SK-N-SH treated with all-trans-retinoic acid at 6 μM for 48 hours (cell line): ENCODE measurements at places on chromosomes 1 and 21.

DNA sequence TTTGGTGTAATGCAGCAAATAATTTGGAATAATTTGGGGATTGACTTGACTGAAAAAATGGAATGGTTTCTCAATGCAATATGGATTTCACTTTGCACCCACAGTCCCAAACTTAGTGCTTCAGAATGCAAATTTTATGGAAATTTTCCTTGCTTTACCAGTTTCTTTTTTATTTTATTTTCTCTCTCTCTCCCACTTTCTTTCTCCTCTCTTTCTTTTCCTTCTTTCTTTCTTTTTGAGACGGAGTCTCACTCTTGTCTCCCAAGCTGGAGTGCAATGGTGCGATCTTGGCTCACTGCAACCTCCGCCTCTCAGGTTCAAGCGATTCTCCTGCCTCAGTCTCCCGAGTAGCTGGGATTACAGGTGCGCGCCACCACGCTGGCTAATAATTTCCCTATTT lies 110.3 kb downstream of the KCNN3 start:
- no peak for ATAC-seq

DNA sequence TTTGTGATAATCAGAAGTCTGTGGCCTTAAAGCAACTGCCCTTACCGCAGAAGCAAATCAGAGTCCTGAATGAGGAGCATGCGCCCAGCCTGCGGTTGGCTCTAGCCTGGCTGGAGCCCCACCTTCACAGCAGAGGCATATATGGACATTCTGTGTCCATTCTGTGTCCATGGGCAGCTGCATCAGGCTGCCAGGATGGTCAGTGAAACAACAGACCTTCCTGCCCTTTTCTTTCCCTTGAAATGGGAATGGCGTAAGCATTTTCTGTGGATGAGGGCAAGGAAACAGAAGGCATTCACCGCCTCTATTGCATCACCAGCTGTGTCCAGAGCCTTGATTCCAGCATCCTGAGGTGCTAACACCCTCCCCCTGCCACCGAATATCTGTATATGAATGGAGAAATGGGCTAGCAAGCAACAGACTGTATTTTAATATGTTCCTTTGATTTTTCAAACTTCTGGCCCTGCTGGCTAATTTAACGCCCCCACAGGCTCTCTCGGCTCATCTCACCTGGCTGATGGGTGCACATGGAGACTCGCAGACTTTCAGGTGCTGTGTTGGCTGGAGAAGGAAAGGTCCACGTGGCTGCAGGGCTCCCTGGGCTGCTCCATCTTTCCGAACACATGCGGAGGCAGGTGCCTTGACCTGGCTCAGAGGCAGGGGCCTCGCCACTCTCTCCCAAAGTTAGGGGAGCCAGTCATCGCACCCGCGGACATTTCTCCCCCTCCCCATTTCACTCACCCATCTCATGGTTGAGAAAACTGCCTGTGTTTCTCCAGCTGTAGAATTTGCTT lies 159.2 kb downstream of the GALNT2 start:
- ATAC-seq: no peak

DNA sequence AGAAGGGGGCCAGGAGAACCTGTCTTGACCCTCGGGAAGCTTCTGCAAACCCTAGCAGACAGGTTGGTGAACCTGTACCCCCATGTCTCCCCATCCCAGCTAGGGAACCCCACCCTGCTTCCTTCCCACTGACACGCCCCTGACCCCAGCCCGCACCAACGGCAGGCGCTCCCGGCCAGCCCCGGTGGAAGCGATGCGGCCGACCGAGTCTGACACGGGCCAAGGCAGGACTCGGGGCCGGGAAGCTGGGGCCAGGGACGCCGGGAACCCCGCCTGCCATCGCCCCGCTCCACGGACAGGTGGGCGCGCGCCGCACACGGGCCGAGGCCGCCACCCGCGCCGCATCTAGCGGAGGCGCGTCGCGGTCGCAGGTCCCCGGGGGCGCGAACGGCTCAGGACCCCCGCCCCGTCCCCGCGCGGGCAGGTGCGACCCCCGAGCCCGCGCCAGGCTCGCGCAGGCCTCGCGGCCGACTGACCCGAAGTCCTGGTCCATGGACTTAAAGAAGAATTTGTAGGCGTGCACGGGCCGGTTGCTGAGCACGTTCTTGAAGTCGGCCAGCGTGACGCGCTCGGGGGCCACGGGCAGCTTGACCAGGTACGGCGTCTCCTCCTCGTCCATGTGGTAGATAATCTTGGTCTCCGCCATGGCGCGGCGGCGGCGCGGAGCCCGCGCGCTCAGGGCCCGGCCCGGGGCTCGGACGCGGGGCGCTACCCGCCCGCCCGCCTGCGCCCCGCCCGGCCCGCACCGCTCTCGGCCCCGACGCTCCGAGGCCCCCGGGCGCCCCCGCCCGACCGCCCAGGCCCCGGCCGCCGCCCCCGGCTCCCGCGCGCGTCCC lies 580 bp downstream of the DVL1 start:
- ATAC-seq: 0 out of 3 replicates have a peak, but pooled peaks have one; percentile 2

DNA sequence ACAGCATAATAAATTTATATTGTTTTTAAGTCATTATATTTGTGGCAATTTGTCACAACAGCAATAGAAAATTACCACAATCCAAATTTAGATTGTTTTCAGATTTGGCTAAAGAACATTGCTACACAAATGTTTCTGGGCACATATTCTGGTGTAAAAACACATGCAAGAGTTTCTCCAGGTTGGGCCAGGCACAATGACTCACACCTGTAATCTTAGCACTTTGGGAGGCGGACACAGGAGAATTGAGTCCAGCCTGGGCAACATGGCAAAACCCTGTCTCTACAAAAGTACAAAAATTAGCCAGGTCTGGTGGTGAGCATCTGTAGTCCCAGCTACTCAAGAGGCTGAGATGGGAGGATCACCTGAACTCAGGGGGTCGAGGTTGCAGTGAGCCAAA lies 8.4 kb downstream of the ERO1B start:
- no peak for ATAC-seq

DNA sequence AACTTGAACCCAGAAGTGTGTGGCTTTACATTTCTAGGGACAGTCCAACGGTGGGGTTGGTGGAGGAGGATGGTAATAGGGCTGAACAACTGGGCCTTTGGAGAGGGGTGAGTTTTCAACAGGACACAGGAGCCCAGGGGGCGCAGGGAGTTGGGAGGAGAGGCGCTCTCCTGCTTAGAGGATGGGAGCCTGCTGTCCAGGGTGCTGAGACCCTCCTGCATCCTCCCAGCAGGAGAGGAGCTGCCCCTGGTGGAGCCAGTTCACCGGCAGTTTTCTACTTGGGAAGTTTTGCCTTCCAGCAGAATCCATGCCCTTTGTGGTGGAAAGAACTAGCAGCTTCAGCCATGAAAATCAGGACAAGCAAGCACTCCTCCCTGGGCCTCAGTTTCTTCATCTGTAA lies 8.6 kb downstream of the KCNC4 start:
- peak; percentile 43; the same call in 2 of the 3 replicates for ATAC-seq

- ATAC-seq: no peak
Observed at GRCh38 chr1:9125325-9125724, 3.6 kb downstream of the GPR157 start.

DNA sequence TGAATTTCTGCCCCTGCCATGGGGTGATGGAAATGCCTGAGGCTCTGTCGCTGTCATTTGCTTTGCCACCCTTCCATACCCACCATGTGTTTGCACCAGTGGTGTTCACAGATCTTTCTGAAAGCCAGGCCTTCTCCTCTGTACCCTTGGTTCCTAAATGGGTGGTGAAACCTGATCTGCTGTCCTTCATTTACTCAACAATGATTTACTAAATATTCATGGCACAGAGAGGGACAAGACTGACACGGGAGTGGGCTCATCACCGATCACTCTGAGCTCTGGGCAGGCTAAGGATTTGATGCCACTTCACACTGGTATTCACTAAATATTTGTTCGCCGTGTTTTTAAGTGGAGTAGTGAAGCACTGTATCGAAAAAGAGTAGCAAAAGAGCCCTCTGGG lies 40.9 kb downstream of the LRRC8B start:
- no peak for ATAC-seq

GRCh38 chr1:27383039-27383605 lies at the start of gene CD164L2:
TSS of gene CD164L2 (minus strand) at chr1:27383333. CDS start at chr1:27383239, 94 bp downstream.
- ATAC-seq: no peak

- ATAC-seq: peak; percentile 66; the same call in 2 of the 3 replicates
Observed at GRCh38 chr1:60222360-60223115, 149.0 kb upstream of the C1orf87 start.
